Amniotic stem cell (primary cell): ENCODE measurements at places on chromosomes 12 and 14.
A peak's percentile ranks its signal among the peaks of the same experiment; 100 is the strongest.

DNA sequence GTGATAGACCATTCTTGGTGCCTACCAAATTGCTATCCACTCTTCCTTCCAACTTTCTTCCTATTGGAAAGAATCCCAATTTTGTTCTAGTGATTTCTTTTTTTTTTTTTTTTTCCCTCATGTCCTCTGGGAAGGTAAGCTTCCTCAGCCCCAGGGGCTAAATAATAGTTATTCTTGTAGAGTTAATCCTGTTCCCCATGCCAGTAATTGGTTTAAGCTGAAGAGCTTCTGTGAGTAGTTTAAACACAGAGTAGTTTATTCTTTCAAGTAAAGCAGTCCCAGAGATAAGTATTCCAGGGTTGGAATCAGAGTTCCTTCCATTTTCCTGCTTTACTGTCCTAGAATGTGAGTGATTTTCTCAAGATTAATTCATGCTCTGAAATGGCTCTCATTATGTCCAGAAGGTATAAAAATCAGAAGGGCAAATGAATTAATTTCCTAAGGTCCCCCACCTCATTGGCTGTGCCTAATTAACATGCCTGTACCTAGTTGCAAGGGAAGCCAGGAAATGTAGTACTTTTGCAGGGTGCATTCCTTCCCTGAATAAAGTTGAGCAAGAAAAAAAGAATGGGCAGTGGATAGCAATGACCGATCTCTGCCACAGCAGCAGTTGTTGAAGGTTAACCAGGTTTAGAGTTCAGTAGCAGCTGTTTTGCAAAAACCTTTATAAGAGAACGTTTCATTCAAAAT lies 97.8 kb downstream of the PLEKHA5 start:
- DNase-seq: no peak

- no peak for DNase-seq
Observed at GRCh38 chr14:106845286-106846087, 1319.1 kb downstream of the TMEM121 start.

- DNase-seq: peak; percentile 34
Observed at GRCh38 chr12:91180582-91181395, 1.8 kb downstream of the DCN start.

GRCh38 chr14:70061108-70061507 lies 127.6 kb downstream of the SLC8A3 start:
- no peak for DNase-seq

GRCh38 chr12:49990273-49990672 lies 17.5 kb downstream of the AQP6 start:
- DNase-seq: no peak

DNA sequence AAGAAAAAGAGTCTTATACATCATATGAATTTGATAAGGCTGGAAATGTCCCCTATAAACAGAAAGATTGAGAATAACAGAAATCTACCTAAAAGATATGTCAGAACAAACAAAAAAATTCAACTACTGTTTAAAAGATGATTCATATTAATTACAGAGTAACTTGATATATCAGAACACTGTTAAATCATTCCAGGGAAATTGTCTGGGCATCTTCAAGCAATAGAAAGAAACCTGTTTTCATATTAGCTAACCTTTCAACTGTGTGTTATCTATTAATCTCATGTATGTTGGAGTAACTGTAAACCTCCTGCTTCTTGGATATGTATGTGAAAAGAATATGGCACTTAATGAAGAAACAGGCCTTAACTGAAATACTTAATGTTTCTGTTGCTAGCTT lies 96.7 kb downstream of the NUBPL start:
- no peak for DNase-seq

GRCh38 chr14:100120522-100121269 lies 38.7 kb downstream of the DEGS2 start:
- DNase-seq: no peak

DNA sequence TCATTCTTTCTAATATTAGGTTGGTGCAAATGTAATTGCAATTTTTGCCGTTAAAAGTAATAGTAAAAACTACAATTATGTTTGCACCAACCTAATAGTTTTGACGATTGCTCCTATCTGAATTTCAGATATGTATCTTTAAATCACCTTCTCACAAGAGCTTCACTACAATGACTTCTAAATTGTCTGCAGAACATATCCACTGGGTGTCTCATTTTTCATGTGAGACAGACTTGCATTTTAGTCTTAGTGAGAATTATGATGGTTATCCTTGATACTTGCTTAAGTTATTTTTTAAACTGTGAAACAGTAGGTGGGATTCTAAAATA lies 84.6 kb downstream of the ITPR2 start:
- no peak for DNase-seq

DNA sequence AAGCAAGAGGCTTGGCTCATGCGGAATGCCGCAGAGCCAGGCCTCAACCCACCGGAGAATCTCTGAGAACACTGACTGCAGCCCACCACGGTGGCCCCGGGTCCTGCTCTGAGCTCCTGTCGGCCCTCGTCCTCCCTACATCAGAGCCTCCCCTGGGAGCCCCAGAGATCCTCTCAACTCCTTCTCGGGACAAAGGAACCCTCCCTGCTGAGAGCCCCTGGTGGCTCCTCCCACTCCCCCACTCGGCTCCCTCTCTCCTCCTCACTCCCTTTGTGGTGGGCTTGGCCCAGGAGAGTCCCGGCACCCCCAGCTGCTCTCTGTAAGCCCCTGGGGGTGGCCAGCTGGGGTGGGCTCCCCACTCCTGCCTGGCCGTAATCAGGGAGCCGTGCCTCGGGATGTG lies 11.1 kb upstream of the INF2 start:
- no peak for DNase-seq

DNA sequence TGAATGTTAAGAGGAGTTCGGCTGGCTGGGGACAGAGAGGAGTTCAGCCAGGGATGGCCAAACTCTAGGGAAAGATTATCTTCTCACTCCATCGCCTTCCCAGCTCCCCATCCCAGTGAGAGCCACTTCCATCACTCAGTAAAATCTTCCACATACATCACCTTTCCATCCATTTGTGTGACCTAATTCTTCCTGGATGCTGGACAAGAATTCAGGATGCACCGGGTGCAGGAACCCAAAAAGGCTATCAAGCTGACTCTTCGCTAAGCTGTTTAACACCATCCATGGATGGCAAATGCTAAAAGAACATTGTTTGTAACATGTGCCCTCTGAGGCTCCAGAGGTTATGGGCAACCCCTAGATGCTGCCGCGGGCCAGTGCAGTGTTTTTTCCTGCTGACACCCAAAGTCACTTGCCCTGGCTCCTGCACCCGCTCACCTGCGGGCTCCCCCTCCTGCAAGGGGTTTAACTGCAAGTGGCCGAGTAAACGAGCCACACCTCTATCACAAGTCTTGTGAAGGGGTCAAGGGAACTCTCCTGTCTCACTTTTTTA lies 216.0 kb upstream of the NPAS3 start:
- no peak for DNase-seq

DNA sequence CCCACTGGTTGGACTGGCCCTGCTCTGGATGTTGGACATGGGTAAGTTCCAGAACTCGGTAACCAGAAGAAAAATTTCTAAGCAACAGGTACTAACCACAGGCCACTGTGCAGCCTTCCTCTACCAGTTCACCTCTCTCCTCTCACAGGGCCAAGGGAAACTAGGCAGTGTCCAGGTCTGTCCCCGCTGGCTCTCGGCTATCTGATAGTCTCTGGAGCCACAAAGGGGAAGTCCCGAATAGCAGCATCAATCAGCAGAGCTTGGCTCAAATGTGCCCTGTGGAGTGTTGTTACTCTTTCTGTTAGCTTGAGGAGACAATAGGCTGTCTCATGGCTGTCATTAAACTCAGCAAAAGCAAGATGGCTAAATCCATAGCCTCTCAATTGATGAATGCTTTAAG lies 73.2 kb downstream of the TSPAN11 start:
- no peak for DNase-seq
